GM23248 (cell line): ENCODE measurements at places on chromosomes 6 and 20.
A peak's percentile ranks its signal among the peaks of the same experiment; 100 is the strongest.

DNA sequence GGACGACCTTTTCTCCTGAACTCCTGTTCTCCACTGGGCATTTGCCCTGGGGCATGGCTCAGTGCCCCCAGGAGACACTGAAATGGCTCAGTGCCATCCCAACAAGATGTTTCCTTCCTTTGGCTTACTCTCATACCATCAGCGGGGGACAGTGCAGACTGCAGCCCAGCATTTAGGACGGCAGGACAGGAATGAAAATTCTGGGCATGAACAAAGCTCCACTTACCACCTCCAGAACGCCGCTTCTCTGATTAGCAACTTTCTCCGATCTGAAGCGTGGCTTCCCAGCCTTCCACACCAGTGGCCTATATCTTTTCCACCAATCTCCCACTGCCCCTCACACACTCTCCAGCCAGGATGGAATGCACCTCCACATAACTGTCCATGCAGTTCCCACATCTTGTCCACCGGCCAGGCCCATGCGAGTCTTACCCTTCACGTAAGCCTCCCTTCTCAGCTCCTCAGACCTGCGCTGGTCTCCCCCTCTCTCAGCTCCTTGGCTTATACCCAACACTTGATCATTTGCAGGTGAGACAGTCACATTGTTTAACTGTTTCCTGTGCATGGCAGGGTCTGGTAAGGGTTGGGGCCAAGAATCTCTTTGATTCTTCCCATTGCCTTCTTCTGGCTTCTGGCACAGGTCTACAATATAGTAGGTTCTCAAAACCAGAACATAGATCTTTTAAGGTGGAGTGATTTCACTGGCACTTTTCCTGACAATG is 114.5 kb downstream of the FYN start:
- DNase-seq, result no peak

DNA sequence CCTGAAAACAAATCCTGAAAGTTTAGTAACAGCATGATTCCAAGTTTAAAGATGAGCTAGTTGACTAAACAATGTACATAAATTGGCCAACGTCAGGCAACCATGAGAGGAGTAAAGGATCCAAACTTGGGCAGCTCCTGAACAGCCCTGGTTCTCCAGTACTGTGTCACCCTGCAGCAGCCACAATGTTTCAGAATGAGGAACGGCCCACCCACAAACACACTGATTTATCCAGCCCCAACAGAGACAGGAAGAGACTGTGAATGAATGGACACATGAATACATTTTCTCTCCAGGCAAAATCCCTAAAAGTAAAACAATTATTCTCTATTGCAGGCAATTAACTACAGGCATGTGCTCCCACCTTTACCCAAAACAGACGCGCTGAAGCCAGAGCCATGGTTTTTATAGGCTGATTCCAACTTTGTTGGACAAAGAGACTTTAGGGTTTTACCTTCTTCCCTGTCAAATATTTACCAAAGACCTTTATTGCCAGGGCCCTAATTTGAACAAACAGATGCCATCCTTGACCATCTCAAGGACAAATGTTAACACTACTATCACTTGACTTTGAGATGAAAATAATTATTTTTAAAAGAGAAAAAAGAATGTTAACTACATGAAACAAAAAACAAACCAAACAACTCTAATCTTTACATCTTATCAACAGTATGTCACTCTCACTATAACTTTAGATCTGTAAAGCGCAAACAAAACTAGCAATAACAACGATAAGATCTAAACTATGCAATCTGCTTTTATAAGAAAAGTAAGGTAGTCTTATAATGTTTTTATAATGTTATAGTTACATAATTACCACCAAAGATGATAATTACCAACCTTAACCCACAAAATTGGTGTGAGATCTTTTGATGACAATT is 22.9 kb downstream of the CNKSR3 start:
- DNase-seq, result no peak

DNA sequence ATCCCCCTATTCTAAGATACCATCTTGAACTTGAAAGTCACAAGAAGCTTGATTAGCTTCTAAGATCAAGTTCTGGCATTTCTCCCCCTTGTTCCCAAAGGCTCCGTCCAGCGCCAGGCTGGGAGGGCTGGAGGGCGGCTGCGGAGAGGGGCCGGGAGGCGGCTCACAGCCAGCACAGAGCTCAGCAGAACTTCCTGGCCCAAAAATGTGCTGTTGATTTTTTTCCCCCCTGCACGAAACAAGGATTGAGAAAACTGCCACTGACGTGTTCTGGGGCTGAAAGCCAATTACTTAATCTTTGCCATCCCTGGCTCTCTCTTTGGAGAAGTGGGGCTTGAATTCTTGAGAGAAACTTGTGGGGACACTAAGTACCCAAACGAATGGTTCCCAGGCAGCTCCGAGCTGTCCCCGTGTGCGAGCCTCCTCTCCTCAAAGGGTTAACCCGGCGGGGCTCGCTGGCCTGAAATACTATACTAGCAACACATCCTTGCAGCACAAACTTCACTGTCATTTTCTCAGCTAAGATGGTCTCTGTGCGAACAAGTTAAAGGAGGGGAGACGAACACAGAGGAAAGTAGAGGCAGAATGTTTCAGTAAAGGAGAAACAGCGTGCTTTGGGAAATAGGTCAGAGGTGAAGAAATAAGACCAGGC is 452 bp downstream of the TRAF3IP2 start:
- peak; percentile 91 for DNase-seq

GRCh38 chr6:169657284-169657610 is 44.6 kb downstream of the WDR27 start:
- no peak for DNase-seq

DNA sequence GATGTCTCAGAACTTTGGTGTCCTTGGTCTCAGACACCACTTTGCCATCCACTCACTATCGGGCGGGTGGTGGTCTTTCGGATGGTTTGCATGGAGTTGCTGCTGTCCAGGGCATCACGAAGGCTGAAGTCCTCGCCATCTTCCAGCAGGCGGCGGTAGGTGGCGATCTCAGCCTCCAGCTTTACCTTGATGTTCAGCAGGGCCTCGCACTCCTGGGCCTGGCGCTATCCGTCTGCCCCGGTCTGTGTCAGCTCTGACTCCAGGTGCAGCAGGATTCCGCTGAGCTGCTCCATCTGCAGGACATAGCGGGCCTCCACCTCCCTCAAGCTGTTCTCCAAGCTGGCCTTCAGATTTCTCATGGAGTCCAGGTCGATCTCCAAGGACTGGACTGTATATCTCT is 36.0 kb downstream of the ZNF311 start:
- no peak for DNase-seq

DNA sequence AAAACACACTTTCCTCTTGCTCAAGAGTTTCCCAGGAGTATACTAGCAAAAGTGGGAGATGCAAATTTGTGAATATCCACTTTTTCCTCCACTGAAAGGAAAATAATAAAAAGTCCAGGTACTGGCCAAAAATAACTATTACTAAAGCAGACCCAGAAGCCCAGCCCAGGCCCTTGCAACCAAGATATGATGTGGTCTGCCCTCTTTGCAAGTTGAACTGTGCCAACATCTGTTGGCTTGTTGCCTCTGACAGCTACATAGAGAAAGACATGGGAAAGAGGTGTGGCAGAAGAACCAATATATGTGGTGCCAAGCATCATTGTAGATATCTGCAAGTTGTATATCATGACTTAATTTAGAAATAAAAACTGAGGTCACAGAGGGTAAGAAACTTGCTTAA is 78.4 kb upstream of the JAG1 start:
- no peak for DNase-seq

- DNase-seq, result peak; percentile 59
These were observed 674 bp downstream of the NRSN1 start for GRCh38 chr6:24126586-24127192.

GRCh38 chr20:62557999-62558408 is 82.2 kb upstream of the GATA5 start:
- no peak for DNase-seq

DNA sequence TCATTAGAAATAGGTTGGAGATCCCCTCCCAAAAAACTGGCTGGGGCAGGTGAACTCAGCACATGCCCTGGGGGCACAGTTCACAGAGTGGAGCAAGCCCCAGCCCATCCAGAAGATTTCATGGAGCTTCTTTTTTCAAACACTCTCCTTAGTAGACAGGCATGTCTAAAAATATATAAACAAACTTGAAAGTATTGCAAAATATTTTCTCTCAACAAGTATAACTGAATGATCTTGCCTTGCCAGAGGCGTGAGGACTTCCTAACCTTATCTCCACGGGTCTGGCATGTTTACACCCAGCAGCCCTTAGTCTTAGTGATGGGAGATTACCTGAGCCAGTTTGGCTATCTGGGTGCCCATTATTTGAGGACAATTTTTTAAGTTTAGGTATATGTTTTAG is 107.1 kb downstream of the QRSL1 start:
- DNase-seq, result no peak

DNA sequence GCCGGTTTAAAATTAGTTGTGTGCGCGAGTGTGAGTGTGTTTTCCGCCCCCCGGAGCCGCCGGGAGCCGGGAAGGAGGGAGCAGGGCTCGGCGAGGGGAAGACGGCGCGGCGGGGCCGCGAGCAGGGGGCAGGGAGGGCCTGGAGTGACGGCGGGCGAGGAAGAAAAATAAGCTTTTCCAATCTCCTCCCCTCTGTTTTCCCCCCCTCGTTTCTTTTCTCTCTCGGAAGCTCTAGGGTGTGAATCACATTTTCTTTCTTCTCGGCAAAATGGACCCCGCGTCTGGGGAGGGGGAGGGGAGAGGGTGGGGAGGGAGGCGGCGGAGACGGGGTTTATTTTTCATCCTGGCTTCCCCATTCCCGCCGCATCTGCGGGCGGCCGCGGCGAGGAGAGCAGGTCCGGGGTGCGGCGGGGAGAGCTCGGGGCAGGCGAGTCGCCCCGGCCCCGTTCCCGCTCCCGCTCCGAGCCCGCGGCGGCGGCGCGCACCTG is 881 bp downstream of the BICRAL start:
- DNase-seq, result peak; percentile 91

GRCh38 chr6:34384321-34385153 is 7.9 kb downstream of the NUDT3 start:
- DNase-seq, result no peak

- DNase-seq, result no peak
These were observed 443.8 kb downstream of the TENT5A start for GRCh38 chr6:81308577-81309279.

DNA sequence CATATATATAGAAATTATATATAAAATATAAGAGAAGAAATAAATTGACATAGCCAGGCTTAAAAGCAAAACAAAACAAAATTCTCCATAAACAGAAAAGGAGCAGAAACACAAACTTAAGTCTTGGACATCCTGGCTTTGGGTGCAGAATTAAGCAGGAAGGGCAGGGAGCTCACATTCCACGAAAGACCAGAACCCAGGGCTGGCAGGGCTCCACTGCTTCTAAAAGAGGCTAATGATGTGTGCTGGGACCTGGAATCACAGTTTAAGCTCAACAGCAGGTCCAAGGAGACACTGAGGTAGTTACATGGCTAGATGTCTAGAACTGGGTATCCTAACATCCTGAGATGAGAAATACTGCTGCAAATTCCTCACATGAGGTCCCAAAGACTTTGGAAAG is 210.3 kb downstream of the WDR27 start:
- no peak for DNase-seq

DNA sequence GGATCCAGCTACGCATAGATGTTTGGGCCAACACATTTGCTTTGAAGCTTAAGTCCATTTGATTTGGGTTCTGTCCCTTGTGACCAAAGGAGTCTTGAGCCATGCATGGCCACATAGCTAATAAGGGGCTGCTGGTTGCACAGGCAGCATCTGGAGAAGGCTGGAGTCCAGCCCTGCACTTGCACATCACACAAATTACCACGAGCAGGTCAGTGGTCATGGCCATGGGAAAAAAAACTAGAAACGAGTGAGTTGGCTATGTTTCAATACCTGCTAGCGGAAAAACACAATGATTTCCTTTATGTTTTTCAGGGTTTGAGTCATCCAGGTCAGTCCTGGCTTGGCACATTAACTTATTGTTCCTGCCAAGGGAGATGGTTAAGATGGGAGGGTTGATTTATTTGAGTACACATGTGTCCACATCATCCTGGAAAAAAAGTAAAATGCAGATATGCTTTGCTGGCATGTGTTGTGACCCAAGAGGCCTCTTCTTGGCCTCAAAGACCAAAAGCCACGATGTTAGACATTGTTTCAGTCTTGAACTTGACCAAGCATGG is 5.6 kb upstream of the STX16 start:
- DNase-seq, result peak; percentile 22

DNA sequence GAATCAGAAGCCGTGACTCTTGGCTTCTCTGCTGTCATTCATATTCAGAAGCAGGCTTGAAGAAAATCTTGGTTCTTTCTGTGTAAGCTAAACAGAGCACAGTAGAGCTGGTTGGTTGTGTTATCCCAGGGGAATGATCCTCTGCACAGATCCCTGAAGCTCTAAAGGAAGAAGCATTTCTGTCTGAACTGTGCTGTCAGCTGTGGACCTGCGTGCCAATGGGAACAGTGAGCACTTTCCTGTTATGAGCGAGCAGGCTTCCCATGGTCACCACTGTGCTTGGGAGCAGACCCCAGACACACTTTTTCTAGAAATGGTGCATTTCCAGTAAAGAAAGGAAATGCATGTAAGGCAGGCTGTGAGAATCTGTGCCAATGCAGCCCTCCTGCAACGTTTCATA is 490.2 kb downstream of the EPM2A start:
- no peak for DNase-seq
